EL (cell line): ENCODE measurements at places on chromosomes 12 and 14.
A peak's percentile ranks its signal among the peaks of the same experiment; 100 is the strongest.

DNA sequence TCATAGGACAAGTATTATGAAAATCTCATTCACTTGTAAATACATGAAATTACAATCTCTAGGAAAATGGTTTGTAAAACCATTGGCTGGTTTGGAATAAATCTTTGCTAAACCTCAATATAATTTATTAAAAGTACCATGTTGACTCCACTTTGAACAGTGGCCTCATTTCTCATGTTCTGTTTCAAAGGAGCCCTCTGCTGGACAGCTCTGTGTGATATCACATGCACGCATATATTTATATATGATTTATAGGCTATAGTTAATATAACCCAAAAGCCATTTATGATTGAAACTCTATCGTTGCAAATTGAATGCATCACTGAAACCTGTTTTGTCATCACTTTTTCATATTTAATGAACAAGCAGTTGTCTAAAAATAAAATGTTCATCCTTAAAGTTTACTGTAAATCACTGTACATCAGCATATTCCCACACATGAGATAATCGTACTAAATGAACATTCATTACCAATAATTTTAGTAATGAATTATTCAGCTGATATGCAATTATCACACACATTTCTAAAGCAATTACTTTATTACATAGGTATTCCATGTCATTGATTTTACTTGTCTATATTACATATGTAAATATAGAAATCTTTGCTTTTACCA lies 493.8 kb downstream of the NPAS3 start:
- DNase-seq, result peak; percentile 18

DNA sequence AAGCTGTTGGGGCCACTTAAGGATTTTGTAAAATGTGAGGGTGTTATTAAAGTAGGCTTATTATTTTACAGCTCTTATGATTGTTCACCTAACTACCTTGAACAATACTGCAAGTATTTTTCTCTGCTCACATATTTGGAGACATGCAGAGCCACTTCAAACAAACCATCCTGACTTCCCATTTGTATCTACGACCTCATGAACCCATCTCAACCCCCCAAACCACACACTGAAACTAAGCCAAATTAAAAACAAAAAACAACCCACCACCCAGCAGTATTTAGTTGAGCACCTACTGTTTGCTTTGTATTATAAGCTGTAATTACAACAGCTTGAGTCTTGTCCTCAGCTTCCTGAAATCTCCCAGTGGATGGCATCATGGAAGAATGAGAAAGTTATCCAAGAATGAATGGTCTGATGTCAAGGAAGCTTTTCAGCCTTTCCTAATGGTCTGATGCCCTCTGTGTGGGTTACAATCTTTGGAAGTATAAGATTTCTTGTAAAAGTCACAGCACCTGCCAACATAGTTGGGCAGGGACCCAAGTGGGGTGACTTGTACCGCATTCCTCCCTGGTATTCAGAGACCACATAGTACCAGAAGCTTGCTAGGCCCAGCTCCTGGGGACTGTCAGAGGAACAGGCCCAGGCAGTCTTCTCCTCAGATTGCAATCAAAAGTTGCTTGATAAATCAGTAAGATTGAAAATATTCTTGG lies 416.6 kb downstream of the ZFP36L1 start:
- peak; percentile 48 for DNase-seq

GRCh38 chr12:68310370-68310769 lies 21.8 kb downstream of the MDM1 start:
- DNase-seq, result peak; percentile 93

DNA sequence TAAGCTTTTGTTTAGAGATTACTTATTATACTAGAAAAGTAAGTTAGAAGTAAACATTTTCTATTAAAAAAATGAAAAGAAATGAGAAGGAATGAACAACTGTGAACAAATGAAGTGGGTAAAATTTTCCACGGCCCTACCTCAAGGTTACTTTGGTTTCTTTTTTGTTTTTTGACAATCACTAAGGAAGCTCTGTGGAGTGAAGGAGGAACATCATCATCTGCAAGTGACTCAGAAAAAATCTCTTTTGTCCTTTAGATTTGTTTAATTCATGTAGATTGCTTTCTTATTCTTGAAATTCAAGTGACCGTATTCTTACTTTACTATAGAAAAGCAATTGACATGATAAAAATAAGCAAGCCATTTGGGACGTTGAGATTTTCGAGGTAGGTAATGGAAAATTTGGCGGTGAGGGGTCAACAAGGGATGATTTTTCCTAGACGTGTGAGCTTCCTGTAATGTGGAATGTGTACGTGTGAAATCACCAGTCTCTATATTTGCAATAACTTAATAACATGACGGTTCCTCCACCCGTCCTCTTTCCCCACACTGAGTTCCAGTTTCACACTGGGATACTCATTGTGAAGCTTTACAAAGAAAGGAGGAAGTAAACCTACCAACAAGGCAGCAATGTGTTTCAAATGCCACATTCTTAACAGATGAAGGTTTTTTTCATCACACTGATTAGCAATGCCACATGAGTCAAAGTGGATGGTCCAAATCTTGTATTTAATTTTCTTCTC lies 62.3 kb upstream of the EGLN3 start:
- DNase-seq, result no peak

GRCh38 chr14:105878554-105878953 lies 352.2 kb downstream of the TMEM121 start:
- no peak for DNase-seq

GRCh38 chr12:93198086-93198485 lies 179.6 kb upstream of the NUDT4 start:
- peak; percentile 94 for DNase-seq
